Spinal cord (tissue), 10 donors: ENCODE measurements at places on chromosomes 2 and 18.

DNA sequence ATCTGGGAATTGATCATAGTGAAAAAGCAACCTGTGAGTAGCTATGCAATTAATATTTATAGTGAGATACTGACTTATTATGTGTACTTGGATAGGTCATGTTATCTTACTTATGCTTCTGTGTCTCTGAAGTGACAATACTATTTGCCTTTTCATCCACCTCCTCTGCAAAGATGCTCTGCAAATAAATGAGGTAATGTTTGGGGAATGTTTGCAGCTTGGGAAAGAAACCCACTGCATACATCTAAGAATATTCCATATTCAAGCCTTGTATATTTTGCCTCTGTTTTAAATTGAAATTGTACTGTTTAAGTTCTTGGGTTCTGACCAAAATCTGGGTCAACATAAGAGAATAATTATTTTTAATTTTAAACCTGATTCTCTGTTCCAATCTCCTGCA lies 217.4 kb upstream of the DTNA start:
- DNase-seq = no peak

GRCh38 chr2:185475914-185476313 lies 262.7 kb upstream of the FSIP2 start:
- DNase-seq = peak; percentile 7

DNA sequence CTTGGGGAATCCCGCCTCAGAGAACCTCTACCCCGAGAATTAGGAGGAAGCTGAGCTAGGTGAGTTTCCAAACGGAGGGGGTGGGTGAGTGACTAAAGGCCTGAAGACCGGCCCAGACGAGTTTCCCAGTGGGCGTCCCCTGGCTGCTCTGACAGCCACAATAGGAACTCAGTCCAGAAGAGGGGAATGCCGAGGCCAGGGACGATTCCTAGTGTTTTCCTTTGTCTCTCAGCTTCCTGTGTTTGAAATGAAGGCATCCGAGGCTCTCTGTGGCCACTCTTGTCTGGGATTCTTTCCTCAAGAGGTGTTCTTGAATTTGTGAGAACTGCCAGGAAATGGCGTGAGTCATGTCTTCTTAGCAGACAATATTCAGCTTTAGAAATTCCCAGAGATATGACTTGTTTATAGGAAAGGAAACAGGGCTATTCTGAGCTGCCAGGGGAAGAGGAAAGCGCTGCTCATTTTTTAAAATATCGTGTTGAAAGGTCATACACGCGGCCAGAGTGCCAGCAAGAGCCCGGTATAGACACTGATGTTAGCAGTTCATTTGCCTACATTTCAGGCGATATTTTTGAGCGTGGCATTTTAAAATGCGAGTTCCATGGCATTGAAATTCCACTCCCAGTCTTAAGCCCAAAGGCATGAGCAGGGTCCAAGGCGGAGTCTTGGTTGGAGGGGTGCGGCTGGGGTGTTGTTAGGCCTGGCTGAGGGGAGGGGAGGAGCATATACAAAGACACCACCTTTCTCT lies 169.1 kb upstream of the KLF7 start:
- no peak for DNase-seq

DNA sequence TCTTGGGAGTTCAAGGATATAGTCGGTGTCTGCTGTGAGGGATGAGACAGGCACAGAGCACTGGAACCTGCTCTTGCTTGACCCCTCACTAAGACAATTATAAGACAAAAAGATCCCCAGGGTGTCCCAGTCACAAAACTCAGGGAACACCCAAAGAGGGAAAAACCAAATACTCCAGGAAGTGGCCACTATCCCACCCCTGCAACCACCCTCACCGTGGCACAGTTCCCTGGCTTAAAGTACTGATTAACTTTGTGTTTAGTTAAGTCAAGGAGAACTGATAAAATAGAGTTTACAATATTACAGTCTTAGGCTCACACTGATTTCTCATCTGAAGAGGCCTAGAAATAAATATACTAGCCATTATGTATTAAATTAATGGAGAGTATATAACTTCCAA lies 13.5 kb downstream of the IL36B start:
- no peak for DNase-seq

DNA sequence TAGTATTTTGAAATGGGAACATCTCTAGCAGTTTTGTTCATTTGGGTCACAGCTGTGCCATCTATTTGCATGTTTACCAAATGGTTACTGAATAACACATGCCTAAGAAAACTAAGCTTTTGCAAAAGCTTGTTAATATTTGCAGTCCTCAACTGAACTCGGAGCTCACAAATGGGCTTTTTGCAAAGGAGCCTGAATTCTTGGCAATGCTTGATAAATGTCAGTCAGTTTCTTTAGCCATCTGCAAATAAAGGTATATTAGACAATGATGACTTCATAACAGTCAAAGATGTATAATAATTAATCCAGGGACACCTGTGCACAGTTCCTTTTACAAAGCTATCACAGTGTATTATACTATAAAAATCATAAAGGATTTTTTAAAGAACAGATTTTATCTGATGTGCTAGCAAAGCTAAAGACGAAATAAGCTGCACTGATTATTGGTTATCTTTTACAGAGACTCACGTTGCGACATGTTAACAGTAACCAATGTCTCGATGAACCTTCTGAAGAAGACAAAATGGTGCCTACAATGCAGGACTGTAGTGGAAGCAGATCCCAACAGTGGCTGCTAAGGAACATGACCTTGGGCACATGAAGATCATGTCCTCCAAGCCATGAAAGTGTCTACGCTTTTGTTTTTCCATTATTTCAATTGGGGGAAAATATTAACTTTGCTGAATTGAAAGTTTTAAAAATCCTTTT lies 248.4 kb upstream of the KCNJ3 start:
- DNase-seq = no peak

DNA sequence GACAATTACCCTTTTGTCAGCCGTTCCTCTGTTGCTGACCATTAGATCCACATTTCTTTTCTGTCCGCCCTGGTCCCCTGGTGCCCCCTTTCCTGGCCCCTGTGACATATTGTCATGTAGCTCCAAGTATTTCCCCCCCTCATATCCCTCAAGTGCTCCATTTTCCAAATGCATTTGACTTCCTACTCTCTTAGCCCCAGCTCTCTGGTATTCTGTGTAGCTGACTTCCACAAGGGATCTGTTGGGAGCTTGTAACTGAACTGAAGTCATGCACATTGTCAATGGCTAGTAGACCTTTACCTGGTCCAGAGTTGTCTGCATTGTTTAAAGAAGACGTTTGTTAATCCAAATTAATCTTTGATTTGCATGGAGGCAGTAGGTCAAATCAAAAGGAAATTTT lies 34.8 kb downstream of the LIPG start:
- no peak for DNase-seq

GRCh38 chr2:53087262-53087873 lies 680.2 kb upstream of the CHAC2 start:
- no peak for DNase-seq
